ENCODE measurements at places on chromosomes 6 and 20.

GRCh38 chr6:85192186-85192585, 257.7 kb upstream of the NT5E start:
- DNase-seq: no peak

DNA sequence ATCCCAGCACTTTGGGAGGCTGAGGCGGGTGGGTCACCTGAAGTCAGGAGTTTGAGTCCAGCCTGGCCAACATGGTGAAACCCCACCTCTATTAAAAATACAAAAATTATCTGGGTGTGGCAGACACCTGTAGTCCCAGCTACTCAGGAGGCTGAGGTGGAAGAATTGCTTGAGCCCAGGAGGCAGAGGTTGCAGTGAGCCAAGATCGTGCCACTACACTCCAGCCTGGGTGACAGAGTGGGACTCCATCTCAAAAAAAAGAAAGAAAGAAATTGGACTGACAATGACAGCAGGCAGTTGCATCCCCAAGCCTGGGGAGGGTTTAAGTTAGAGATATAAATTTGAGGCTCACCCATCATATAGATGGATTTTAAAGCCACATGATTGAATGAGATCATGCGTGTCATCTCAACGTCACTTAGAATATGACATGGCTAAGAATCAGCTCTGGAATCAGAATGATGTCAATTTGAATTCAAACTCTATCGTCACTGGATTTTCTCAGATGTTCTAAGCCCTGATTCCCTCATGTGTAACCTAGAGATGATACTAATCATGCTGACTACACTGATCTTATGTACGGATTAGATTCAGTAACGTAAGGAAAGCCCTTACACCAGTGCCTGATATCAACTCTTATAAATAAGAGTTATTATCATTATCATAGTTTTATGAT, 534.0 kb upstream of the JARID2 start:
- no peak for DNase-seq

DNA sequence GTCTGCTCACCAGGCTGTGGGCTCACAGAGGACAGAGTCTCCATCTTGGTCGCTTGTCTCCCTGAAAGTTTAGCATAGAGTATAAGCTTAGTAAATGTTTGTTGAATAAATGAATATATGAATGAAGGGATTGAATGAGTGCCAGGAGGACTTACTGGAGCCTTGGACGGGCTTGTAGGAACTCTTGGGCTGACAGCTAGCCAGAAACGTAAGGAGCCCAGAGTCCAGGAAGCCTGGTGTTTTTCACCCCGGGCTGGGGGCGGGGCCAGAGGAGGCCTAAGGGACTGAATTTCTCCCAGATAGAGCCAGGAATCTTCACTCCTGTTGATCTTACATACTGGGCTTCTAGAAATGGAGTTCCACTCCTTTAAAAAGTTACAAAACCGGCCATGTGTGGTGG, 68.5 kb upstream of the SRSF6 start:
- DNase-seq: no peak

DNA sequence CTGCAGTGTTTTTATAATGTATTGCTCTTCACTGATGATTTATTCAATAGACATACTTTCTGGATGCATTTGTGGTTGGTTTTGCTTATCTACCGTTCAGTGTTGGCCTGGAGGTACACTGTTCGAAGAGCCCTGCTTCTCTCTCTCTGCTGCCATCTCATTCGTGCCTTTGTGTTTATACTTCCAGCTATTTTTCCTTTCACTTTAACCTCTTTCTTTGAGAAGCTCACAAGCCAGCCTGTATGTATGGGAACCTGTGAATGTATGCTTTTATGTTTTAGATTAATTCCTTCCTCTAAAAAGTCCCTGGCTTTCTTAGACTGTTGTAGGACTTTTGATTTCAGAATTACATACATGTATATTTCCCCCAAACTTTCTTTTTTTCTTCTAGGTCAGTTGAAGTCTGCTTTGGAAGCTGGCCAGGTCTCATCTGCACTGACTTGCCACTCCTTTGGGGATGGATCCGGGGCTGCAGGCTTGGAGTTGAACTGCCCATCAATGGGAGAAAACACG, 83.0 kb downstream of the SCAND1 start:
- no peak for DNase-seq

DNA sequence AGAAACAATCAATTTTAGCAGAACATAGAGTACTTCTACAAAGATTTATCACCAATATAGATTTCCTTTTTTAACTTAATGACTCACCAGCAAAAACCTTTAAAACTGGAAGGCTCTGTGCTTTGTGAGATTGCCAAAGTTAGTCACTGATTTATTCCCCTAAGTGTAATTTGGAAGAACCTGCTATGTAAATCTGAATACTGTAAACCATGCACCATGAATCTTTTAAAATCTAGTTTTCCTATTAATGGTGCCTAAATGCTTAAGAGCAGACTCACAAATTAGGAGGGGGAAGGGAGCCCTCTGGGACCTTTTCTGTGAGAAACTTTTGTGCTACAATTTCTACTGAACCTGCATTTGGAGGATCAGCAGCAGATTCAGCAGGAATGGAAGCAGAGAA, 57.8 kb upstream of the PNRC1 start:
- DNase-seq: no peak

DNA sequence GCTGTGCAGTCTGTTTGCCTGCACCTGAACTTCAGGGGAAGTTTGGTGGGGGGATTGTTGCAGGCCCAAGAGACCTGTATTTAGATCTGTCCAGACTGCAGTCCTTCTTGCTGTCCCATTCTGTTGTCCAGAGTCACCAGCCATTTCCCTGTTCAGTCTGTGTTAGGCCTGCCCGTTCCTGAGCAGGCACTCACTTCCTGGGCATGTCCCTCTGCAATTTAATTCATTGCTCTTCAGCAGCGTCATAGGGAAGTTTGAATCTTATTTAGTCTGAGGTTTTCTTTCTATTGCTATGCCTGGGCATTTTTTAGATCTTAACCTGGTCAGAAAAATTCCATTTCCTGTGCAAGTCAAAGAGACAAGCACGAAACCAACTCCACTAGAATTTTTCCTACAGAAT, 190.2 kb downstream of the DTNBP1 start:
- no peak for DNase-seq

DNA sequence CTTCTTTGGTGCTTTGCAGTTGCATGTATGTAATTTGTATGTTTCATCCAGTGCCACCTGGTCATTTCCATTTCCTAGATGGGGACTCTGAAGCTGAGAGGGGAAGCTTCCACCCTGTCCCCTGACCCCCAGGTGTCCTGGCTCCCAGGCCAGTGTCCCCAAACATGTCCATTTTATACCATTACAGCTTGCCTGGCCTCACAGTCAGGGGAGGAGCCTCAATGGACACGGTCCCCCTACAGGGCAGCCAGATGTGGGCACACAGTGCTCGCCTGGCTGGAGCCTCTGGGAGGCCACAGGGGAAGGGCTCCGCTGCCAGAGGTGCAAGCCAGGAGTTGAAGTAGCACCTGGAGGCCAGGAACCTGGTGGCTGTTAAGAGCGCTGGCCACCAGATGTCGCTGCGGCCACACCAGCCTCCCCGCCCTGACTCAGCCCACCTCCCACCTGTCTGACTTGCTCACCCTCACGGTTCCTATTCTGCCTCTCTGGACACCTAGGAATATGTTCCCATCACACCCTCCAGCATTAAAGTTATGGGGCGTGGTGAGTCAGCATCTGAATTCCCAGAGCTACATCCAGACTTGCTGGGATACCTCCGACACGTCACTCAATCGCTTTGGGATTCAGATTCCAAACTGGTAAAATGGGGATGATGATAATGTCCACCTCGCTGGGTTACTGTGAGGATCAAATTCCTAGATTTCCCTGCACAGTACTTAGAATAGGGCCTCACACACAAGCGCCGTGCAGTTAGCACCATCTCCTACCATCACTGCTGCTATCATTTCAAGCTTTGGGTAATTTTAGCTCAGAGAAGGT, 107.4 kb downstream of the SULF2 start:
- peak; percentile 19 for DNase-seq

DNA sequence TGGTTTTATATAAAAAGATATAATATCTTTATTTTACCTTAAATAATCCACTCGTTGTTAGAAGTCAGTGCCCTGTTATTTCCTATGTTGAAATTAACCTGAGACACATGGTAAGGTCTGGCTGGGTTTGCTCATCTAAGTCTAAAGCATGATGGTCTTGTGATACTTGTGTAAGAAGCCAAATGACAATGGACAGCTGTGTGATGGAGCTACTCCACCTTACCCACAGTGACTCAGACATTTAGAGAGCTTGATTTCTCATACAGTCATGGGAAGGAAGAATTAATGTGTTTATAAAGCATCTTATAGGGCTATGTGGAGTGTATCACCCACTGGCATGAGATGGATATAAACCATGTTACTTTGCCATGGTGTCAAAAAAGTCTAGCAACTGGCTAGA, 11.7 kb downstream of the CTCFL start:
- DNase-seq: no peak

- DNase-seq: no peak
Measured at GRCh38 chr6:158068156-158068892, 86.7 kb downstream of the SYNJ2 start.
